ENCODE measurements at places on chromosomes 12 and 14.

GRCh38 chr12:116483959-116484750, 75.0 kb upstream of the MAP1LC3B2 start:
- no peak for DNase-seq

DNA sequence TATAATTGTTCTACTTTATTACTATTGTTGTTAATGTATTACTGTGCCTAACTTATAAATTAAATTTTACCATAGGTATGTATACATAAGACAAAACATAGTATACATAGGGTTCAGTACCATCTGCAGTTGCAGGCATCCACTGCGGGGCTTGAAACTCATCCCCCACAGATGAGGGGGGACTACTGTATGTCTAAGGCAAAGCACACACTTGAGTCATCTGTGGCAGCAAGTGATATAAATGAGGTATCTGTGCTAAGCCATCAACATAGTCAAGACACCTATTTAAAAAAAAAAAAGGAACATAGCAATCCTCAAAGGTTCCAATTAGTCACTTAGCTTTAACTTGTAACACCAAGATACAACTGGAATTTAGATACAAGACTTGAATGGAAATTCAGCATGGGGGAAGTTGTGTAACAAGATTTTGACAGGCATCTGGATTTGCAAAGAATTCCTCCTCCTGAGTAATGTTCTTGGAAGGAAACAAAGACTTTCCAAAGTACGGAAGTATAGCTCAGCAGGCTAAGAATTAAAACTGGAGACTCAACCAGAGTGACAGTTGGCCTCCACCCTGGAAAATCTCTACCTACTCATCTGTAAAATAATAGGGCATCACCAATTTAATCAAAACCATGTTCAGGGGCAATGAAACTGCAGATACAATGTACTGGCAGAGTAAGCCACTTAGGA, 14.9 kb downstream of the DCAF5 start:
- no peak for DNase-seq

DNA sequence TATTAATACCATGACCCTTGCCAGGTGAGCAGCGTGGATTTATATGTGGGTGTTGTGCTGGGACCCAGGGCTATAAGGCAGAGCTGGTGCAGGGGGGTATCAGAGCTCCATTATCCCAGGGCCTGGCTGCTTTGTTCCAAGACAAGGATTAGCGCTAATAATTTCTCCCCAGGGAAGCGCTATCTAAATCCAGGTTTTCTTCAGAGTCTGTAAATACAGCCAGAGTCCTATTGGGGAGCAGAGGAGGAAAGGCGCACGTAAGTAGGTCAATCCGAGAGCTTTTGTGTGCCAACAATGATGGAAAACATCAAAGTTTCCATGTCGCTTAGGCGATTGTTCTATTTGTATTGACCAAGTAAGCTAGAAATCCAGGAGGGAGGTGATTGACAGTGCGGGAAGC, 1009.7 kb downstream of the VRK1 start:
- no peak for DNase-seq

- DNase-seq: no peak
Observed at GRCh38 chr14:58465421-58465820, 37.9 kb downstream of the KIAA0586 start.

DNA sequence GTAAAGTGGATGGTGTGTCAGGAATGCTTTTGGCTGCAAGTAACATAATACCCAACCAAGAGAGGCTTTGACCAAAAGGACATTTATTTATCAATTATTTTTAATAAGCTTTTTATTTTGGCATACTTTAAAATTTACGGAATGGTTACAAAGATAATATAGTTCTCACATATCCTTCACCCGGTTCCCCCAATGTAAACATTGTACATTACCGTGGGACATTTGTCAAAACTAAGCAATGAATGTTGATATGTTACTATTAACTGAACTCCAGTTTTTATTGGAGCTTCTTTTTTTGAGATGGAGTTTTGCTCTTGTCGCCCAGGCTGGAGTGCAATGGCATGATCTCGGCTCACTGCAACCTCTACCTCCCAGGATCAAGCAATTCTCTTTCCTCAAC, 23.0 kb downstream of the CCDC63 start:
- DNase-seq: no peak

- DNase-seq: no peak
Observed at GRCh38 chr14:102164965-102165364, 25.3 kb downstream of the WDR20 start.

DNA sequence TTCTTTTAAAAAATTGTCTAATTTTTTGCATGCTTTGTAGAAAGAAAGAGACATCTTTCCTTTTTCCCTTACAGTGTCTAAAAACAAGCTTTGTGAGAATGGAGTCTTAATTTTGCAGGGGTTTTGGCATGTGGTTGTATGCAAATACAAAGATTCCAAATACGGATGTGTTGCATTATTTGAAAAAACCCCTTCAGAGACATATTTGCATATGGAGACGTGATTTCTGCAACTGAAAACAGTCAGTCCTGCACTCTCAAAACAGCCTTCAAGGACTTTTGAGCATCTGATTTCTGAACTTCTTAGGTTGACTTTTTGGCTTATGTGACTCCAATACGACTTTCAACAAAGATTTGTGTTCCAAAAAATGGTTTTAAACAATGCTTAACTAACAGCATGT, 7.8 kb downstream of the IRAK3 start:
- DNase-seq: no peak

DNA sequence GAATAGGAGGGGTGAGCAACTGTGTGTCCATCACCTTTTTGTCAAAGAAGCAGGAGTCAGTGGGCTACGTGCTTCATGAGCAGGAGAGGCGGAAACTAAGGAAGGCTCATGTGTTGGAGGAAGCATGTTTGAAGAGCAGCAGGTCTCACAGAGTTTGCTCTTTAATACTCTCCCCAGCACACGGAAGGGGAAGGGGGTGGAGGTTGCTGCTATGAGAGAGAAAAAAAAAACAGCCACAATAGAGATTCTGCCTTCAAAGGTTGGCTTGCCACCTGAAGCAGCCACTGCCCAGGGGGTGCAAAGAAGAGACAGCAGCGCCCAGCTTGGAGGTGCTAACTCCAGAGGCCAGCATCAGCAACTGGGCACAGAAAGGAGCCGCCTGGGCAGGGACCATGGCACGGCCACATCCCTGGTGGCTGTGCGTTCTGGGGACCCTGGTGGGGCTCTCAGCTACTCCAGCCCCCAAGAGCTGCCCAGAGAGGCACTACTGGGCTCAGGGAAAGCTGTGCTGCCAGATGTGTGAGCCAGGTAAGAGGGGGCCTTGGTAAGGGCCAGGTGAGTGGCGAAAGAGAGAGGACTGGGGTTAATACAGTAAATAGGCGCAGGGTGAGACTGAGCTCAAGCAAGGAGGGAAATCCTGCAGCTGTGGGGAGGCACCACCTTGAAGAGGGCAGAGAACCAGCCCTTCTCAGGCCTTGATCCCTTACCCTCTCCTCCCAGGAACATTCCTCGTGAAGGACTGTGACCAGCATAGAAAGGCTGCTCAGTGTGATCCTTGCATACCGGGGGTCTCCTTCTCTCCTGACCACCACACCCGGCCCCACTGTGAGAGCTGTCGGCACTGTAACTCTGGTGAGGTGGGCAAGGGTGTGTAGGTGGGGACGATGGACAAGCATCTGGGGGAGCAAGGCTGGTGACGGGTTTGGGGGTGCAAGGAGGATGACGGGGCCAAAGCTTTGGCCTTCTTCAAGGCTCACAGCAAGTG, at the start of gene CD27:
TSS of gene CD27 (plus strand) at position 252 of the 985 bp plus-strand sequence. CDS start at position 393, 141 bp downstream.
- no peak for DNase-seq

- no peak for DNase-seq
Observed at GRCh38 chr12:68432622-68433021, 100.5 kb upstream of the MDM1 start.

- no peak for DNase-seq
Observed at GRCh38 chr14:91731986-91732385, at the start of gene CATSPERB. TSS of gene CATSPERB (minus strand) at chr14:91732086. CDS start at chr14:91729479, 2,607 bp downstream.

DNA sequence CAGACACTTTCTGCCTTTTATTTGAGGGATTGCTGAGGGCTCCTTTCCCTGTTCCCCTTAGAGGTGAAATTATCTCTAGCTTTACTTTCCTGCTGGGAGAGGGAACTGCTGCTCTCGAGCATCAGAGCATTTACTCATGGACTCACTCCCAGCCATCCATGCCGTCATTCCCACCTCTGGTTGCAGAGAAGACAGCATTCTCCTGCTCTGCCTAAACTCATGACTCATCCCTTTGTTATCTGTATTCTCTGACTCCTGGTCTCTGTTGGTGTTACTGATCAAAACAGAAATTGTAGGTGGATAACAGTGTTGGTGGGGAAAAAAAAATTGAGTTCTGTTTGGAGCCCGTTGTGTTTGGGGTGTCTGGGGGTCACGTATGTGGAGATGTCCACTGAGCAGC, 159.3 kb downstream of the TTC8 start:
- DNase-seq: no peak

GRCh38 chr12:67025543-67026114, 243.5 kb upstream of the CAND1 start:
- peak; percentile 54 for DNase-seq

DNA sequence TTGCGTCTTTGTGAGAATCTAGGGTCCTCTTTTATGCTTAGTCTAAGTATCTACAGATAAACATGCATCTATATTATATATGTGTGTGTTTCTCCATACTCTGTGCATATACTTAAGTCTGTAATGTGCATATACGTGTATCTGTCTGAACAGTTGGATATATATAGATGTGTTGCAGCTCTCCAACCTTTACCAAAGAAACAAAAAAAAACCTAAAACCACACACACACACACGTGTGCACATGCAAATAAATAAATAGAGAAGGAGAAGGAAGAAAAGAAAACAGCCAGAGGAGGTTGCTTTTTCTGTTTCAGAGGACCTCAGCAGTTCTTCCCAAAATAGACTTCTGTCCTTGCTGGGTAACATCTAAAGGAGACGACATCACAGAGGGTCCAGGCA, 244.9 kb downstream of the CACNA1C start:
- DNase-seq: no peak

DNA sequence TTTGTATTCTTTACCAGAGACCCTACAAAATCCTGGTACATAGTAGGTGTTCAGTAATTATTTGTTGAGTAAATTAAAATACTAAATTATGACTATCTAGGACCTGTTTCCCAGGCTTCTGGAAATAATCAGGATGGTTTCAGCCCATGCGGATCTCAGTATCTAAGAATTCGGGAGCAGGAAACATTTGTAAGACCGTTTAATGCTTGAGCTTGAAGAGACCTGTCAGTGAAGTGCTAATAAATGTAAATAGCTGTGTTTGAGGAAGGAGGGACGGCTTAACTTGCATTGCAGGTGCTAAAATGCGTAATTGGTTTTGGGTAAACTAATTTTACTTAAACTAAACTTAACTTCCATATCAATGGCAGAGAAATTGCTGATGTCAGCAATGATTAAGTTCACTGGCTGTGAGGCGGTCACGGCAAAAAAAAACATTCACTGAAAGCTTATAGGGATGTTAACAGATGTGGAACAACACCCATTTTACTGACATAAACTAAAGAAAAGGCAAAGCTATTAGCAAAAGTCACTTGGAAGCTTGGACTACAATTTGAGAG, 28.6 kb upstream of the AEBP2 start:
- DNase-seq: no peak

DNA sequence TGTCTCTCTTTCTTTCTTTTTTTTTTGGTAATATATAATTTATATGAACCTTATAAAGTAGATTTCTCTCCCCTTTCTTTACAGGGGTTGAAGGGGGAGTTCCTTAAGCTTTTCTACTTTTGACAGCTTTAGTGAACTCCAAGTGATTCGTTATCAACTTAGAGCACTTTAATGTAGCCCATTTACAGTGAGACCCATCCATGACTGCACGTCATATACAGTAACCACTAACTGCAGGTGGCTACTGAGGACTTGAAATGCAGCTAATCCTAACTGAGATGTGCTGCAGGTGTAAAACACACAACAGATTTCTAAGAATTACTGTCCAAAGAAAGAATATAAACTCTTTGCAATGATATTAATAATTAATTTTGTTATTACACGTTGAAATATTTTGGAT, 582 bp downstream of the LRRIQ1 start:
- no peak for DNase-seq

DNA sequence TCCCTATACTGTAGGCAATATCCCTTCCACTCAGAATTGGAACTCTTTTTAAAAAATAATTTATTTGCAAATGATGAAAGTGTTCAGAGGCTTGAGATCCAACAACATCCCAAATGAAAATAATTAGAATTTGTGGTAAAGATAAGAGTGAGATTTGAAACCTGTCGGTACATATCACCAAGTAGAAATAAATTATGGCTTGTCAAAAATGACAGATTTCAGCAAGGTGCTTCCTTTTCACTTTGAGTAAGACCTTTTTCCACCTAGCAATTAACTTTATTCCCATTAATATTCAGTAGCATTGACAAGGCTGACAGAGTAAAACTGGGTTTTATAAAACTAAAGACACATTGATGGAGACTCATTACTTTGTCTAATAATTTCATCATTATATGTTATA, 107.7 kb upstream of the PRKD1 start:
- no peak for DNase-seq

GRCh38 chr12:87953256-87953860, 75.8 kb downstream of the C12orf50 start:
- peak; percentile 36 for DNase-seq

- no peak for DNase-seq
Observed at GRCh38 chr12:112368856-112369255, 13.4 kb downstream of the HECTD4 start.

DNA sequence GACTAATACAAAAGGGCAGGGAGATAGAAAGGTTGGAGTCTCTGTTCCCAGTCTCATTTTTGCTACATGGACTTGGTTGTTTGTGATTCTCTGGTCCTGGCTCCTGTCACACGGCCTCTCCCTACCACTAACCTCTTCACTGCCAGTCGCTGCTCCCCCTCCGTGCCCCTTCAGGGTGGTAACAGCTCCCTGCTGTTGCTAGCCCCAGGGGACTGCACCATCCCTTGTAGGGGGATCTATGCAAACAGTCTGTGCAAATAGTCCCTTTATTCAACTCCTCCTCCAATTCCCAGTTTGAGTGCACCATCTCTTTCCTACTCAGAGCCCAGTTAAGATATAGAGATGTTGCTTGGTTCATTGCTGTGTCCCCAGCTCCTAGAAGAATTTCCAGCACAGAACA, 51.1 kb downstream of the CCDC60 start:
- no peak for DNase-seq

DNA sequence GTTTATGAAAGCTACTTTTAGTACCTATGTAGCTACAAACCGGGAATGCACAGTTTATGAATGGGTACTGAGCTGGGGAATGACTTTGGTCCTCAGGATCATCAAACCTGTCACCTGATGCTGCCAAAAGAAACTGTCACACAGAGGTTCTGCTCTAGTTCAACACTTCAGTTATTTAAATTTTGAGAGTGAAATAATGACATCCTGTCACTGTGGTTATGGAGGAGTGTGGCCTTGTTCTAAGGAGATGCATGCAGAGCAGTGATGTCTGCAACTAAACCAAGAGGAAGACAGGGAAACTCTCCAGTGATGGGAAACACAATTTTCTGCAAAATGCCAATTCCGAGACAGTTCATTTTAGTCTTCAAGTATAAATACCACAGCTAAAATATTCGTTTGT, 4.8 kb upstream of the AEBP2 start:
- no peak for DNase-seq

- no peak for DNase-seq
Observed at GRCh38 chr12:59859171-59859510, 263.3 kb downstream of the SLC16A7 start.

DNA sequence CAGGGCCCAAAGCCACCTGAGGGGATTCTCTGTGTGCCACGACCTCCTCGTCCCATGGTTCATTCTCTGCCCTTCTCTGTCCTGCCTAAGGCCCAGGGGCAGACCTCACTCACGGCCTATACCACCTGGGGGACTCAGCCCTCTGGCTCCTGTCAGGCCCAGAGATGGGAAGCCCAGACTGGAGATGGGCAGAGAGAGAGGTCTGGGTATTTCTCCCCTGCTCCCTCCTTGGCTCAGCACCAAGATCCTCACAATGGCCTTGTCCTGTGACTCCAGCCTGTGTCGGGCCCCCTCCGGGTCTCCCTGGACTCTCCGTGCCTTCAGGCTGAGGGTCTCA, 46.9 kb upstream of the BCL11B start:
- no peak for DNase-seq

Measured in neuronal stem cell (in vitro differentiated cells).